Cortex of kidney (tissue), 1 donor: ENCODE measurements at places on chromosomes 4 and X.

GRCh38 chrX:79182616-79183015, 38.1 kb downstream of the GPR174 start:
- DNase-seq, result no peak

GRCh38 chr4:25926462-25926861, 12.4 kb downstream of the SMIM20 start:
- no peak for DNase-seq

DNA sequence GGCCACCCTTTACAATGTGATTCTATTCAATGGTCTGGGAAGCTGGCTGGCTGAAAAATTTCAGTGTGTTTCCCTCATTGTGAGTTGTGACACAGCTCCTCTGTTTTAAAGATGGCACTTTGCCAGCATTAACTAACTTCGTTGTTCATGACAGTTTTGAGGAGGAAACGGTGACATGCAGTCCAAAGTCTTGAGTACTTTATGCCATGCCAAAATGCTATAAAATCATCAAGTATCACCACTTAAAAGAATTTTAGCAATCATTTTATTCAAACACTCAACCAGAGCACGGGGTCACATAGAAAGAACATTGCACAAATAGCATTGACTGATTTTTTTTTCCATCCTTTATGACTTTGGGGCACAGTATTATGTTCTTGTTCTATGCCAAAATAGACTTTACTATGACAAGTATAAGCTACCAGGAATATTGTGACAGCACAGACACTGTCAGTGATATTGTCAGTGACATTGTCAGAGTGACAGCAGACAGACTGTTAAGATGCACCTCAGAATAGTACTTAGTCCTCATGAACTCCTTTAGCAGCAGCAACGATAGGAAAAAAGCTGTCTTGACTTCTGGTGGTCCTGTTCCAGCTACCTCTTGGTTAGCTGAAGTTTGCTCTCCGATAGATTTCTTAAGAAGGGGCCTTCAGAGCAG, 46.7 kb downstream of the CXCL13 start:
- DNase-seq, result no peak

DNA sequence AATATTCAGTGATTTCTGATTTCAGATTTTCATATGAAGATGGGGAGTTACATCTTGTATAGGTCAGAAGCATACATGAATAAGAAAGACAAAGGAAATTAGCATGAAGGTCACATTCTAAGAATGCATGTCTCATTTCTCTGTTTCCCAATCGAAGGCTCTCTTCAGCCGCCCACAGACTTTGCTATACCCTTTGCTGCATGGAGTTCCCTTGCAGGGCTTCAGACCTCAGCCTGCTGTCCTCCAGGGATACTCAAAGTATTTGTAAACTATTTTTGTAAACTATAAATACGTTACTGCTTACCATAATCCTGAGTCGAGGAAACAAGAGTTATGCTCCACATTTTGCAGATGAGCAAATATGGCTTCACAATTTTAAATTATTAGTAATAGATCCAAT, 738.4 kb downstream of the PCDH18 start:
- no peak for DNase-seq

DNA sequence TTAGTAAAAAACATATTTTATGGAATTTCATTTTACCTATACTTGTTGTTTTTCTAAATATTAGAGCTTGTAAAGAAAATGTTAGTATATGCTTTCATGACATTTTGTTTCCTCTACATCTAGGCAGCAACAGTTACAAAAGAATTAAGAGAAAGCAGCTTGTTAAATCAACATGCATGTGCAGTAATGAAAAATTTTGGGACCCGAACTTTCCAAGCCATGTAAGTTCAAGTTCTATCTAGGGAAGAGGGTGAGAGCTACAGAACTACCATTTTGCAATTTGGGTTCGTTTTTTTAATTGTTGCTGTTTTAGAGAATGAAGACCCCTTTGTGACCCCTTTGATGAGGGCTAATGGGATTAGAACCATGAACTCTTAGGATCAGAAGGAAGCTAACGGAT, 7.2 kb downstream of the AFP start:
- DNase-seq, result no peak

- DNase-seq, result no peak
Measured at GRCh38 chr4:139619644-139620043, 46.0 kb upstream of the MGST2 start.

- DNase-seq, result no peak
Measured at GRCh38 chr4:135777361-135777760, 1575.8 kb upstream of the PABPC4L start.

GRCh38 chr4:146915132-146915531, 30.5 kb downstream of the TTC29 start:
- DNase-seq, result no peak

DNA sequence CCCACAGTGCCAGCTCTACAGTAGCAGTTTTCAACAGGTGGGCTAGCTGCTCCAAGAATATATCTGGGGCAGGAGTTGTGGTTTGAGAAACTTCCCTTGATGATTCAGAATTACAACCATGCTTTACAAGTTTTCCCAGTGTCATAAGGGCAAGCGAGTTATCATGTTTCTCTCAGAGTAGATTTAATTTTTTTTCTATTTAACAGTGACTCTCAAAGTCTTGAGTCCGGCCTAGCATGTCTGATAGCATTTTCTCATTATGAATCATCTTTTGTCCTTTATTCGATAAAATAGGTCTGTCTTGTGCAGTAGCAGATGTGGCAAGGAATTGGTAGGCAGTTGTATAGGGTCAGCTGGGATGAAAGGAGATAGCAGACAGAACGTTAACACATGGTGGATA, 62.2 kb upstream of the SPANXD start:
- no peak for DNase-seq

- no peak for DNase-seq
Measured at GRCh38 chr4:118814058-118814457, 21.9 kb downstream of the SEC24D start.

- DNase-seq, result no peak
Measured at GRCh38 chr4:3177905-3178304, 71.1 kb upstream of the MSANTD1 start.

- DNase-seq, result no peak
Measured at GRCh38 chrX:85419293-85419692, 39.8 kb upstream of the POF1B start.

- DNase-seq, result no peak
Measured at GRCh38 chr4:19944251-19944650, 307.5 kb upstream of the SLIT2 start.
